Mammary epithelial cell (primary cell): ENCODE measurements at places on chromosomes 7 and 10. TPM values are rescaled to one million over a fixed set of nuclear protein-coding genes. Genes with fewer than 3 reads are reported as not detected.
A peak's percentile ranks its signal among the peaks of the same experiment; 100 is the strongest.

DNA sequence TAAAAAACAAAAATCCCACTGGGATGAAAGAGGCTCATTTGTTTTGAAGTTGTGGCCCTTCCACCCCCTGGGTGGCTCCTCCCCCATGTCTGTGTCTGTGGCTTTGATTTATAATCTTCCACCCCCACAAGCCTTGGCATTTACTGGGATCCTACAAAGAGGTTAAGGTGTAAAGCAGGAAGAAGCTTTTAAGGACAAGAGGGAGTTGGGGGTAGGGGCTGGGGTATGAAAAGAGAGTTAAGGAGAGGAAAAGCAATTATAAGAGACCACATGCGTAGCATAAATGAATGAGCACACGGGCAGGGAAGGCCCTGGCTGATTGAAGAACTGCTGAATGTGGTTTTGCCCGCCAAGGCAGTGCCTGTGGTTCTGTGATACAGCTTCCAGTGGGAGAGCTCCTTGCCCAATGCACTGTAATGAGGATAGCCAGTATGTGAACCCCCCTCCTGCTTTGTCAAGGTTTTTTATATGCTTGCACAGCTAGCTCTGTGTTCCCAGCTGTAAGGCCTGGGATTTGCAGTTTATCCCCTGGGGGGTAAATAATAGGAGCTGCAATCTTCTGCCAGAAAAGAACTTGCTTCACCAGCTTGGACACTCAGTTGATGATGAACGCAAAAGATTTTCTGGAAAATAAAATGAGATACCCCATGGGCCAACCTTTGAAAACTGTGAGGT is 34.7 kb upstream of the KMT2E start:
- peak; percentile 28 for DNase-seq

DNA sequence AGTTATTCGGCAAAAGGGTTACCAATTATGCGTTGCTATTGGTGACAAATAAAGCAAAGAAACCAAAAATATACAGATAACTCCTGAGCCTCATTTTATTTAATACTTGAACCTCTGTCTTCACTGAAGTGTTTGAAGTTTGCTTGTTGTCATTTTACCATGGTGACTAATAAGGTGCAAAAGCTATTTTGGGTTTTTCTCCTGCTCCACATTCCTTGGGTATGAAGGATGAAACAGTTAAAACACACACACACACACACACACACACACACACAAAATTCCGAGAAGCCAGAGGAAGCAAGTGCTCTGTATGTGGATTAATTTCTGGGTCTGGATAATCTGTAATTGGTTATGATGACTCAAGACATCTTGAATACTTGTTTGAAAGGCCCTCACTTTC is 246.5 kb downstream of the COBL start:
- DNase-seq = peak; percentile 11

- DNase-seq = no peak
Observed at GRCh38 chr7:38781991-38782390, 127.0 kb downstream of the VPS41 start.

Gene ENTPD1
- 0.17 TPM for total RNA-seq

DNA sequence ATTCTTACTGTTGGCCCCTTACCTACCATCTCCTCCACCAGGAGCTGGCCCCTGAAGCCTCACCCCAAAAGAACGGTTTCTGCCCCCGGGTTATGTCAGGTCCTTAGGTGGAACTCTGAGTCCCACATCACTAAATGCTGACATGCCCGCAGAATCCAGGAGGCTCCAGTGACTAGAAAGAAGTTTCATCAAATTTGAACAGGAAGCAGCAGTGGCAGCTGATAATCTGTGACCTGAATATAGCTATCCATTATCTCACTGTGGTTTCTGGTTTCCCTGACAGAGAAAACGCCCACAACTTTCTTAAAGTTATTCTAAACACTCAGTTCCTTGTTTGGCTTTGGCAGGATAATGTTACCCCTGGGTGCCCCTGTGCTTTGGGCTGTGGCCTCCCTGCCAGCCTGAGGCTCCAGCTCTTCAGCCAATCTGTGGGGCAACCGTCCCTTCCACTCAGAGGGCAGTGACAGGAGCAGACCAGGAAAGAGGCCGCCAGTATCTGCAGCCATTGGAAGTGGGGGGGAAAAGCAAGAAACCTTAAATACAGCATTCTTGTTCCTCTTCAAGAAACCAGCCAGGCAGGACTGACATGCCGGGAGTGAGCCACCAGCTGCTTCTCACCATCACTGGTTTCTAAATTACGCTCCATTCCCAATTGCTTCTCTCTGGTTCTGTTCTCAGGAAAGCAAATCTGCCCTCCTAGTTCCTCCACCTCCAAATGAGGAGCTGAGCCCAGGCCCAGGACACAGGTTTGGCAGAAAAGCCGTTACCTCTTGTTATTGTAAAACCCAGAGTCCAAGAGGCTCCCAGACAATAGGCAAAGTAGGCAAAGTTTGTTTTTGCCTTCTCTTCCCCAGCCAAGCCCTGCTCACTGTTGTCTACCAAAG is 41.2 kb upstream of the VCL start:
- DNase-seq = peak; percentile 55

Gene SH2D4B
- total RNA-seq = under 0.01 TPM

DNA sequence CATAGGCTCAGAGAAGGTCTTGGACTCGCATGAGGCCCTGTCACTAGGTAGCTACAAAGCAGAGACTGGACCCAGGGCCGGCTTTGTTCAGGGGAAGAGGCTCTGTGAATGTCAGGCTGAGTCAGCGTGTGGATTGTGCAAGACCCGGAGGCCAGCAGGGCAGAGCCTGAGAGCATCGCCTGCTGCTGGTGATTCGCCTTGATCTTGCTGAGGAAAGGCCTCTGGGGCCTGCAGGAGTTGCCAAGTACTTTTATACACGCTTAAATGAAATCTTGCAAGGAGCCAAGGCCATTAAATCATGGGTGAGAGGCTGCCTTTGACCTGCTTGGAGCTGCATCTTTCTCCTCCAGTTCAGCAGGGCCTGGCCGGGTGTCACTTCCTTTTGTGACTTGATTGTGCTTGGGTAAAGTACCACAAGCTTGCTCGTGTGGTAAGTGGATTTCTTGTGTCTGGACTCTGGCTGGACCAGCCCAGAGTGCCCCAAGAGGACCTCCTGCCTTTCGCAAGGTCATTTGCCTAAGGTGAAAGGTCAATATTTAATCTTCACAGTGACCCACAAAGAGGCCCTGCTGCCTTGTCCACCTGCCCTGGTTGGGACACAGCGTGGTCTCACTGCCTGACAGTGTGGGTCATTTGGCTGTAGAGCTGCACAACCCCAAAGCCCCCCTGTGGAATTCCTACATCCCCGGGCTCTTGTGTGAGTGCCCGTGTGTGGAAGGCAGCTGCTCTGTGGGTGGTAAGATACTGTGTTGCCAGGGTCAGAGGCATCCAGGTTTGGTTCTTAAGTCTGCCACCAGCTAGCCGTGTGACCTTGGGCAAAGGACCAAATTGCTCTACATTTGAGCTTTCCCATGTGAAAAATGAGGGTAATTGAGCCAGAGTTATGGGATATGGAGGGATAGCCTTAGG is 38.6 kb upstream of the SH2D4B start:
- DNase-seq = peak; percentile 94

Gene SORBS1
- 9.8 TPM for total RNA-seq

Gene COL1A2
- 13.7 TPM for total RNA-seq

GRCh38 chr10:789831-790701 is 100.6 kb upstream of the DIP2C start:
- DNase-seq = no peak

- DNase-seq = peak; percentile 93
Observed at GRCh38 chr7:55133630-55134358, 115.0 kb downstream of the EGFR start.

Gene AEBP1
- total RNA-seq = 0.24 and 0.45 TPM in 2 replicates

Gene MMD2
- total RNA-seq = not detected

Gene NPSR1
- total RNA-seq = not detected

DNA sequence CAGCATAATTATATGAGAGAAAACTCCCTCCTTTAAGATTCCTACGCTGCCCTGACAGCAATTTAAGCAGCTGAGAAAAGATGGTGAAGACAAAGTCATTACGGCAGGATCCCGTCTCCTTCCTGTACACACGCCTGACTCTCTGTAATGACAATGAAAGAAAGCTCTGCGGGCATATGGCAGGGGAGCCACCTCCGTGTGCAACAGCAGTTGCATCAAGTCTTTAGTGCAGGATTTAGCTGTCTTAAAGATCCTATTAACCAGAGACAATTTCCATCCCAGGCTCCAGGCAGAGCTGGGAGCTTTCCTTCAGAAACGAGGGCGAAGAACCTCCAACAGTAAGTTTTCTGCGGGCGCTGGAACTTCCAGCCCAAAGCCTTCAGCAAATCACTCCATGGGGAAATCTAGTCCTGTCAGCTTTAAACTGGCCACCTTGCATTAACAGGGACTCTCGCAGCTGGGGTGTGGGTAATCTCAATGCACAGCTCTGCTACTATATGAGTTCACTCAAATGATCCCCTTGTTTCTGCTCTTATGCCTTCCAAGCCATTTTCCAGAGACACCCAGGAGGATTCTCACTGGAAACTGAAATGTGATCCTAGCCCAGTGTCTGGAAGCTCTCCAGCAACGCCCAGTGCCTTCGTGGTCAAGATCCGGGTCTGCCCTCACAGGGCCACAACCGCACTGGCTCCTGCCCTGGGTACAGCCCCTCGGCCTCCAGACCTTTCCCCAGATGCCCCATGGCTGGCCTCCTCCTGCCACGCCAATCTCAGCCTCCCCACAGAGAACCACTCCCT is 74.9 kb downstream of the CTBP2 start:
- no peak for DNase-seq

Gene UNC5B
- 7.2 and 15.0 TPM in 2 replicates for total RNA-seq

GRCh38 chr7:816300-816750 is 16.0 kb upstream of the SUN1 start:
- DNase-seq = peak; percentile 98

- DNase-seq = peak; percentile 50
Observed at GRCh38 chr7:151566897-151567320, 47.2 kb upstream of the RHEB start.

Gene ACHE
- total RNA-seq = 0.14 and 0.40 TPM in 2 replicates

Gene DENND2A
- 0.37 and 1.6 TPM in 2 replicates for total RNA-seq

GRCh38 chr10:10576937-10577336 is 440.7 kb upstream of the CELF2 start:
- no peak for DNase-seq

DNA sequence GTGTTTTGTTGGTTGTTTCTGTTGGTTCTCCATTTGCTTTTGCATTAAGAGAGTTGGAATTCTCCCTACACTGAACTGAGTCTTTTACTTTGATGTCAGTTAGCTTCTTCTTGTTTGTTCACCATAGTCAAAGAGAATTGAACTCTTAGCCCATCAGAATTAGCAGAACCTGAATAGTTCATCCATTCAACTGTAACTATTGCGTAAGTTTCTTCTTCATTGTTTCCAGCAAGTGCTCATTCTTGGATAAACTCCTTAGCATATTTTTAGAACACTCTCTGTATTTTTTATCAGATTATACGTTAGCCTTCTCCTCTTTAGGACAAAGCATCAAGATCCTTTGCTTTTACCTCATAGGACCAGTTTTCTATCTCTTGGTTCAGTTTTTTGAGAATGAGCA is 128.4 kb upstream of the RAB11FIP2 start:
- no peak for DNase-seq

DNA sequence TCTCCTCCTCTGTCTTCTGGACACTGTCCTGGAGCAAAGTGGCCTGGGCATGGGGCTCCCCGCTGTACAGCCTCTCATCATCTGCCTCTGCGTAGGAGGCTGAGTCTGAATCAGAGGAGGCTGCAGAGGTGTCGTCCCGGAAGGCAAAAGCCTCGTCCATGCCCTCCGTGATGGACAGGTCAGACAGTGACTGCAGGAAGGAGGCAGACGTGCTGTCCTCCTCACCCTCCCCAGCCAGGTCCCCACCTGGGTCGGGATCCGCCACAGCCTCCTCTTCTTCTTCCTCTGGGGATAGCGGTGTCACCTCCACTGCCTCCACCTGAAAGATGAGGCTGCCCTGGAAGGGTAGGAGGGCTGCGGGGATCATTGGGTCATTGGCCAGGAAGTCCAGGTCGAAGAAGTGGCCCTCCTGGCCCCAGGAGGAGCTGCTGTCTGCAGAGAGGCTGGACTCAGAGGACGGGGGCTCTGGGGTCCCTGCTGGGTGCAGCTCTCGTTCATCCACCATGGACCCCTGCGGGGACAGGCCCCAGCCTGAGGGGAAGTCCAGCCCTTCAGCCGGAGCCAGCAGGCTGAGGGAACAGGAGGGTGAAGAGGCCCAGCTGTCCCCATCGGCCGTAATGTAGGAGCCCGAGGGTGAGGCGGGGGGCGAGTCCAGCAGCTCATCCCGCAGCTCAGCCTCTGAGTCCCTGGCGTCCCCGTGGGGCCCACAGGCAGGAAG is 3.7 kb downstream of the NACAD start:
- DNase-seq = no peak

GRCh38 chr10:125475815-125476214 is 207.1 kb downstream of the TEX36 start:
- no peak for DNase-seq

- peak; percentile 81 for DNase-seq
Observed at GRCh38 chr10:63491588-63492316, 26.0 kb upstream of the JMJD1C start.

- DNase-seq = peak; percentile 90
Observed at GRCh38 chr7:100478958-100479660, at the start of gene TSC22D4. Gene TSC22D4, minus strand, starts transcription at chr7:100479214. Its CDS starts 1,176 bp downstream, at chr7:100478038.

DNA sequence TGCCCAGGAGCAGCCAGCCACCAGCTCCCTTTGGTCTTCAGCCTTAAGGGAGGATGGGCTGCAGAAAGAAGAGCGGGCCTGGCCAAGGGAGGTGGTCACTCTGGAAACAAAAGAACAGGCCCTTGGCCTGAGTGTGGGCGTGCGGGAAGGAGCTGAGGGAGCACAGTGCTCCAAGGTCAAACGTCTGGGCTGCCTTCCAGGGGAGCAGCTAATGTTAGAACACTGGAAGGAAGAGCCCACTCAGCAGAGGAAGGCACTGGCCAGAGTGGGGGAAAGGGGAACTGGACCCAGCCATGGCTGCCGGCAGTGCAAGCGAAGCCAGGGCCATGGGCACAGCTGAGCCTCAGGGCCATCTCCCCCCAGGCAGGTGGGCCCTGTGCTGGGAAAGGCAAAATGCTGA is 42.7 kb downstream of the FAM53B start:
- DNase-seq = no peak

DNA sequence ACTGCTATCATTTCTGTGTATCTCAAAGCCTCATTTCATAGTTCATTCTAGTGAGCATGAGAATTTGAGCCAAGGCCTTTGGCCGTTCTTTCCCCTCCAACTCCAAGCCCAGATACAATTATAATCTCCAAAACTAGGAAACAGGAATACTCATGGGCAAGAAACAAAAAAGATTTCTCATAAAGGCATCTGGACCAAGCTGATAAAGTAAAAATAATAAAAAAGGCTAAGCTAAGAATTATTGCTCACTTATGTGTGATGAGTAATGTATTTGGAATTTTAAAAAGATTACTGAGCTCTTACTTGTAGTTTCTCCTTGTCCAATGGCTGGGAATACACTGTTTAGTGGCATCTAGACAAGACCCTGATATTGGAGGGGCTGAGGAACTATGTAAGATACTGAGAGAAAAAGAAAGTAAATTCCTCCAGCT is 196.4 kb upstream of the POM121L12 start:
- no peak for DNase-seq

GRCh38 chr7:90165724-90166123 is 11.5 kb downstream of the STEAP1 start:
- no peak for DNase-seq

- no peak for DNase-seq
Observed at GRCh38 chr10:74334221-74334620, 183.2 kb downstream of the ADK start.

Gene SNX8
- 7.5 TPM for total RNA-seq

Gene CRYGN
- total RNA-seq = not detected

Gene CAMK2B
- total RNA-seq = 0.33 TPM

GRCh38 chr7:81206217-81206616 is 287.4 kb upstream of the SEMA3C start:
- no peak for DNase-seq
